NCI-H1105 treated with DMSO at 0.1 percent for 48 hours (cell line): ENCODE measurements at places on chromosomes 2 and 18.

DNA sequence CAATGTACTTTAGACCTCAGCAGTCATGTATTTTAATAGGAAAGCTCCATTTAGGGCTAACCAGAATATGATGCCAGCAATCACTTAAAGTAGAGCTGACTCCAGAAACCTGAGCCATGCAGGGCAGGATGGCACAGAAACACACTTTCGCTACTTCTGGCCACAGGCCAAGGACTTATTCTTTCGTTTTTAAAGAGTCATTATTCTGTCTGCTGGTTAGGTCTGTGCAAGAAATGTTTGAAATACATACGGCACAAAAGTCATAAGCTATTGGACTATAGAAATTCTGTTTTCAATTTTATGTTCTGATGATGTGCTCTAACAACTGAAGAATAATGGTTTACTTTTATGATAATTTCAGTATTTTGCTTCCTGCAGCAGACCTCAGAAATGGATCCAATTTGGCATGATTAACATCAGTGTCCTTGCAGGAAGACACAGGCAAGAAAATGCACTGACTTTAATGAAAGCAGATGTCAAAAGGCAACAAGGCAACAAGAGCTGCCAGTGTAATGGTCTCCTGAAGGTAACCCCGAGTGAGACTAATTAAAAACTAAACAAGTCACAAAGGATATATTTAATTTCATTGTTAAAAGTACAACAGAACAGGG is 114.4 kb upstream of the CHRNA1 start:
- DNase-seq: peak; percentile 81

GRCh38 chr2:145930318-145930717 is 1410.4 kb upstream of the ZEB2 start:
- DNase-seq: no peak

GRCh38 chr2:82257796-82258555 is 1953.4 kb upstream of the LRRTM1 start:
- no peak for DNase-seq

DNA sequence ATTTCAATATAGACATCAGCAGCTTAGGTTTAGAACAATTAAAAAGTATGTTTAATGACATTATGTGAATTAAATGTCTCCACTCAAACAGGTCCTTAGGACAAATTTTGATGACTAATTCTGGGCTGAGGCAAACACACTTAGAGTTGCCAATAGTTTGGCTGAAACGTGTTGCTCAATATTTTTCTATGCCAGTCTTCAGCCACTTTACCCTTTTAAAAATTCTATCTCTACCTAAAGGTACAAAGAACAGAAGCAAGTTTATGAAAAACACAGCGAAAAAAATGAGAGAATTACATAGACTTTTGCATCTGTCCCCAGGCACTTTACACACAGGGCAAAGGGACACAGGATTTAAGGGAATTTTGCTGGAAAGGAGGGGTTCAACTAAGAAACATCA is 4.5 kb downstream of the IDH1 start:
- no peak for DNase-seq

- DNase-seq: no peak
Measured at GRCh38 chr2:69943843-69944525, 17.4 kb downstream of the ASPRV1 start.

DNA sequence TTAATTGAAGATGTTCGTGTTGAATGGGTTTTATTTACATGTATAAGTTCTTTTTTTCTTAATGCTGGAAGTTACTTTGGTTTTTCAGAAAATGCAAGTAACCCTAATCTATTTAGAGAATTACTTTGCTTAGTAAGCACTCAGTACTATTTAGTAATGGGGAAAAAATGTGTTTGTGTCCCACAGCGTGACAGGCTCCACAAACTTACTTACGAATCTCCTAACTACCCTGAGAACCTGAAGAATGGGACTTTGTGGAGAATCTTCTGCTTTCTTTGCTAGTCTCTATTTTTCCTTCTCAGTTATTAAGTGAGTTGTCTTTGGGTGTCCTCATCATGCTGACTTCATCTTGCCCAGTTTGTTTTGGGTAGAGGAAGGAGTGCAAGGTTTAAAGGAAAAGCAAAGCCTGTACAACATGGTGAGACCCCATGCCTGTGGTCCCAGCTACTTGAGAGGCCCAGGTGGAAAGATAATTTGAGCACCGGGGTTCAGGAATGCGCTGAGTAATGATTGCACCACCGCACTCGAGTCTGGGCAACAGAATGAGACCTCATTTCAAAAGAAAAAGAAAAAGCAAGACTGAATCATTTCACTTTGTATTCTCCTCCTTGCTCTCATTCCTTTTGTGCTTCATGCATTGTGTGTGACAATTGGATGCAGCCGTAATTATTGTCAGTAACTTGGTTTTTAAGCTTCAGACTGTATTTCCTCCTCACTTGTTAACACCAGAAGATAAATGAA is 10.2 kb downstream of the NEDD4L start:
- no peak for DNase-seq

DNA sequence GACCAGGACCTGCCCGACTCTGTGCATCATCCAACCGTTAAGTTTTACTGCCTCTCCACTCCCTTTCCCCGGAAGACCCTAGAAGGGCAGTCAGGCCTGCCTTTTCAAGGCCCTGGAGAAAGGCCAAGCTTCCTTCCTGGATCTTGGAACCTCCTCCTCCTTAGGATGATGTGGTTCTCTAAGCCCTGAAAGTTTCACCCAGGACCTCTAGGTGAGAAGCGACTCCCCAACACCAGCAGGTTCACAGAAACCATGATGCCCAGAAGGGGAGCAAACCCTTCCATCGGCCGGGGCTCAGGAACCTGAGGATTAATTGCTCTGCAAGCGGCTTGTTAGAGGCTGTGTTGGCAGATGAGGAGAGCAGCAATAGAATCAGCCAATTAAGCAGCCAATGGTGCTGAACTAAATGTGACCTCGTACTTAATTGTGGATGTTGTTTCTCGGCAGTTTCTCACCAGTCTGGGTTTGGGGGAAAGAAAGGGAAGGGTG is 94.2 kb upstream of the FZD7 start:
- DNase-seq: no peak

GRCh38 chr2:187569042-187569441 is 14.8 kb upstream of the TFPI start:
- DNase-seq: no peak

DNA sequence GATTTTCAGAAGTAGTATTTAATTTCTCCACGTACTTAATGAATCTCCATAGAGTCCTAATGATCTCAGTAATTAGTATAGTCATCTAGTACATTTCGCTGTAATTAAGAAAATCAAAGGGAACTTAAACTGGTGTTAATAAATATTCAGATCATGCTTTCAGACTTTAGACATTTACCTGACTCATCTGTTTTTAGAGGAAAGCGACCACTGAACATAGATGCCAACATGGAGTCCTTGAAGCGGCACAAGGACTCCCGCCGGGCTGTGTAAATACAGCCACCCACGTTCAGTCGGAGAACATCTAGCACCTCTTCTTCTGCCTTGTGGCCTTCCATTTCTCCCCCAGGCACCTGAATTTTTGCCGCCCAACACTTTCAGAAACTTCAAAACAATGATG is 3.2 kb downstream of the KCTD18 start:
- no peak for DNase-seq

DNA sequence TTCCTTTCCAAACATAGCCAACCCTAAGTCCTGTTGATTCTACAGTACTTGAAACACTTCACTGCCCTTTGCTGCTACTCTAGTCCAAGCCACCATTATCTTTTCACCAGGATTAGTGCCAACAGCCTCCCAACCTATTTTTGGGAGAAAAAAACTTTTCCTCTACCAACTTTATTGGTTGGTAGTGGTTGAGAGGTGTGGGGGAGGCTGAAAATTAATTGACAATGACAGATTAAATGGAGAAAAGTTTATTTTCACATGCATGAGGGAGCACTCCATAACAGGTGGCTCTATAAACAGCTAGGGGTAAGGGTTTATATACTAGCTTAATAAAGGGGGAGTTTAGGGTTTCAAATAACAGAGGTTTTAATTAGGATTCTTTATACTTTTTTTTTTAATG is 37.8 kb upstream of the ITPRID2 start:
- peak; percentile 75 for DNase-seq

- no peak for DNase-seq
Measured at GRCh38 chr2:170155022-170155722, 22.8 kb upstream of the MYO3B start.

- no peak for DNase-seq
Measured at GRCh38 chr2:116319001-116319400, 1495.5 kb upstream of the DDX18 start.

DNA sequence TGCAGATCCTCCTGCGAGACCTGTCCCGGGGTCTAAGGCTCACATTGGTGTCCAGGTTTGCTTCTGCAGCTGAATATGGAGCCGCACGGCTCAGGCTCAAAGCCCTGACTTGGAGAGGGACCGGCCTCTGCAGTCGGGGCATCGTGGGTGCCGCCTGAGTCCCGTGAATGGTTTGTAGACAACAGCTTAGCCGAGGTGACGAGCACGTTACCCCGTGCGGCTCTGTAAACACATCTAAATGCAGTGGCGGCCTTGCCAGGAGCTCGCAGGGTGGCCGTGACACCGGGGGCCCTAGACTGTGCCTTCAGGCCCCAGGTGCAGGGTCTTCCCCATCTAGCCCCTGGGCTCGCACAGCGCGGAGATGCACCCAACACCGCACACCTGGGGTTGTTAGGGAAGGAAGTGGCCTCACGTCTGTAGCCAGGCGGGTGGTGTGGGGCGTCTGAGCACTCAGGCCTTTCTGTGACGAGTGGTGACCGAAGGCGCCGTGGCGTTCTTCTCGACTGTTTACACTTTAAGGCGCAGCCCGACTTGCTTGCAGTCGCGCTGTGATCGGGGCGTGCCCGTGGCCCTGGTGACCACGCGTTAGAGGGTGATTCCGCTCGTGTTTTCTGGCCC is 91.6 kb downstream of the NFATC1 start:
- no peak for DNase-seq

- DNase-seq: no peak
Measured at GRCh38 chr2:1676091-1676912, 68.0 kb downstream of the PXDN start.

DNA sequence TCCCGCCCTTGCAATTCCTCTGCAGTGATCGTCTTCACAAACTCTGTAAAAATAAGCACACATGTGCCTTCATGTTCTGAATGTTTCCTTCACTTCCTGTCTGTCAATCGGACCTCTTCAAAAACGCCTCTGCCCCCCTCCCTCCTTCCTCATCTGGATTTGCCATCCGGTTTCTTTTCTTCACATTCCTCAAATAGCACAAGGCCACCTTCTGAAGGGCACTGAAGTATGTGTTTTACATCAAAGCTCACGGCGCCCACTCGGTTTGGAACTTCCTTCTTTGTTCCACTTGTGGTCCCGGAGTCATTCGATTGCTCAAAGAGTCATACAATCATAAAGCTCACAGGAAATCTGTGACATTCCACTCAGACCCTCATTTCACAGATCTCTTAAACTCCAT is 758.1 kb upstream of the SALL3 start:
- no peak for DNase-seq

DNA sequence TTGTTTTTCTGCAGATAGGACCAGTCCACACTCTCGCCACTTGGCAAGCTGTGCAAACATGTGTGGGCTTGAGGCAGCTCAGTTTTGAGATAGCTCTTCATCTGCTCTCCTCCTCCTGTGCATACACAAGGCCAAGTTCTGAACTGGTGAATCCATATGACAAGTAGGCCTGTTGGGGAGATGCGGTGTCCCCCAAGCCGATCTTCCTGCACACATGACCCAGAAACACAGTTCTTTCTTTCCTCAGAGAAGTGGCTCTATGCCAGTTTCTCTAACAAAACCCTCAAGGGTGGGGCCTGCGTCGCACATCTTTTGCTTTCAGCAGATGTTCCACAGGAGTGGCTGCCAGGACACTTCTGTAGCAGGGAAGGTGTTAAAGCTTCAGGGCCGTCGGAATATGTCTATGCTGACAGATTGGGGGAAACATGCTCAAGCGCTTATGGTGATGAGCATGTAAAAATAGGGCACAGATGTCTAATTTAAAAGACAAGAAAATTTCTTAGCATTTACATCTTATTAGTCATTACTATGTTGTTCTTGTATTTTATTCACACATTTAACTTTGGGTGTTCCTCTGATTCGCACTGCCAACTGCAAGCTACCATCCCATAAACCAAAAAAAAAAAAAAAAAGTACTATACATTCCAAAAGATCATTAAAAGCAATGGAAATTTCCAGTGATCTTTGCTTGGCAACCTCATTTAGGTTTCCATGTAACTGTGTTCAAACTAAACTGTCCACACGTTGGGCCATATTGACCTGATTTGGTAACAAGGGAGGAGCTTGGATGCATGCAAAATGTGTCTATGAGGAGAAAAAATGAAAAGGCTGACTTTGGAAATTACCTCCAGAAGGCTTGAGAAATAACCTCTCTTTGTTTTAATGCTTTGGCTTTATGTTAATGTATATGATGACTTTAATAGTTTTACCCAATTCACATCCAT is 1055.5 kb upstream of the KLHL29 start:
- DNase-seq: no peak

DNA sequence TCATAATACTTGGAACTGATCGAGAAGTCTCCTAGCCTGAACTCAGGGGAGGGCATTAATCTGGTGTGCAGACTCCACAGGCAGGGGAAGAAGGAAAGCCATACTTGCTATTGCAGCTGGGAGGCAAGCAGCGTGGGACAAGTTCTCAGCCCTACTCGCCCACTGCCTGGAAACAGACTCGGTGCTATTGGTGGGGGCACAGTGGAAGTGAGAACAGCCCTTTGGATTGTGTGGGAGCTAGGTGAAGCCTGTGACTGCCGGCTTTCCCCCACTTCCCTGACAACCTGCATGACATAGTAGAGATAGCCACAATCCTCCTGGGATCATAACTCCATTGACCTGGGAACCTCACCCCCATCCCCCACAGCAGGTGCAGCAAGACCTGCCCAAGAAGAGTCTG is 301.3 kb downstream of the RIT2 start:
- DNase-seq: no peak

- DNase-seq: no peak
Measured at GRCh38 chr2:55416786-55417568, 2.7 kb downstream of the CCDC88A start.

DNA sequence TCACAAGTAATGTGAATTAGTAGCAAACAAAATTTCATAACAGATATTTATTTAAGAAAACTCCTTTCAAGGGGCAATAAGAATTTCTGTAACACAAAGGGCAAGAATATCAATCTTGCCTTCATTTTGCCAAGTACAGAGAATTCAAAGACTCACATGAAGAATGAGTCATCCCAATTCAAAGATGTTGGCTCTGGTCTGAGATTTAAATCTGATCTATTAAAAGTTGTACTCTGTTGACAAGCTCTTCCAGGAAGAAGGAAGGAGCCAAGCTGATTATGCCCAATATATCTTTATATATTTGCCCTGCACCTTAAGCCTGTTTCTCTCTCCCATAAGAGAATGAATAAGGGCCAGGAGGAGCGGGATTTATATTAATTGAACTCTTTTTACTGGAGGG is 55.9 kb upstream of the RPE start:
- DNase-seq: no peak
